ENCODE measurements at places on chromosomes 7 and 10.

- no peak for DNase-seq
Measured at GRCh38 chr7:22972207-22972606, 41.7 kb downstream of the HYCC1 start.

DNA sequence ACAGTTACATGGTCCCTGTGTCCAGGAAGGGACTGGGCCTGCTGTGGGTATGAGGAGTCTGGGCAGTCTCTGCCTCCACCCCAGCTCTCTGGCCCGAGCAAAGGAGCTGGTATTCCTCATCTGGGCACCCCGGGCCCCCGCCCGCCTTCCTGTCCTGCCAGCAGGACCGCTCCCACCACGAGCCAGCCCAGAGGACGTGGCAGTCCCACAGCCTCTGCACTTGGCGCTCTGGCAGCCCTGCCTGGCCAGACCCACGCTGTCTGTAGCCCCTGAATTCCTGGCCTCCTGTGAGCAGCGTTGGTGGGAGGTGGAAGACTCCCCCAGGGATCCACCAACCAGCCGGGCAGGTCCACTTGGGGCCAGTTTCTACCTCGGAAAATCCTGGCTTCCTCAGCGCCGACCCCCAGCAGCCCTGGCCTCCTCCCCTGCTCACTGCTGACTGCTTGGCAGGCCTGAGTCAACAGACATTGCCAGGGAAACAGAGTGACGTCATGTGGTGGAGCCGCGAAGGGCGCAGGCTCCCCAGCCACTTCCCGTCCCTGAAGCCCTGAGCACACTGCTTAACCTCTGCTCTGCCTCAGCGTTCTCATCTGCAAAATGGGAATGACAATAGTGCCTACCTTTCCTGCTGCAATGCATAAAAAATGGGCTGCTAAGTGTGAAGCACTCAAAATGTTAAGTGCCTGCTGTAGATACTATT lies 21.6 kb upstream of the LIMK1 start:
- DNase-seq: peak; percentile 28

GRCh38 chr7:90401989-90402388 lies 1.3 kb upstream of the CLDN12 start:
- no peak for DNase-seq

GRCh38 chr7:27590416-27590815 lies 72.3 kb downstream of the HIBADH start:
- DNase-seq: no peak

- DNase-seq: no peak
Measured at GRCh38 chr7:39609113-39609934, 14.0 kb upstream of the RALA start.

DNA sequence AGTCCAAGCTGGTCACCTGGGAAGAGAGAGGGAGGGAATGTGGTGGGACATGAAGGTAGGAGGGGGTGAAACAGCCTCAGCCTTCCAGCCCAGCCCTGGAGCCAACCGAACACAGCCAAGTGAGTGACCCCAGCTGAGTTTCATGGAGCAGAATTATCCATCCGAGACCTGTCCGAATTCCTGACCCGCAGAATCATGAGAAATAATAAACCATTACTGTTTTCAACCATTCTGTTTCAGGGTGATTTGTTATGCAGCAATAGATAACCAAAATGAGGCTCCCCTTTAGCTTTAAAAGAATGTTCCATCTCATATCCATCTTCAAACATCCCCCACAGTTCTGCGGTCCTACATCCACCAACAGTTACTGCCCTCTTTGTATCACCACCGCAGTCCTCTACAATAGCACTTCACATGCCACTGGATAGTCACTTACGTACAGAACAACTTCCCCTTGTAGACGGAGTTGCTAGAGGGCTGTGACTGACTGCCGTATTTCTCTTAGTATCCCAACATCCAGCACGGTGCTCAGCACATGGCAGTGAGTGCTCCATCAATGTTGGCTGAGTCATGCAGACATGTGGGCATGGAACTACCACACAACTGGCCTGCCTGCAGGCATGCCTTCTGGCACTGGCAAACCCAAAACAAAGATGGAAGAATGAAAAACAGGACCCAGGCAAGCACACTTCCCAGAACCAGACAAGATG lies 18.5 kb downstream of the KIAA1549 start:
- no peak for DNase-seq

GRCh38 chr10:124865676-124866075 lies 64.1 kb downstream of the ABRAXAS2 start:
- no peak for DNase-seq

- no peak for DNase-seq
Measured at GRCh38 chr7:141702047-141702567, at the start of gene DENND11. Gene DENND11 (minus strand): TSS chr7:141702166. CDS start chr7:141702153, 13 bp downstream.

- DNase-seq: no peak
Measured at GRCh38 chr7:140990193-140990962, 24.4 kb downstream of the MRPS33 start.

- DNase-seq: no peak
Measured at GRCh38 chr7:7335215-7335614, 152.9 kb downstream of the C1GALT1 start.

GRCh38 chr10:125201791-125202622 lies 41.6 kb upstream of the CTBP2 start:
- no peak for DNase-seq

DNA sequence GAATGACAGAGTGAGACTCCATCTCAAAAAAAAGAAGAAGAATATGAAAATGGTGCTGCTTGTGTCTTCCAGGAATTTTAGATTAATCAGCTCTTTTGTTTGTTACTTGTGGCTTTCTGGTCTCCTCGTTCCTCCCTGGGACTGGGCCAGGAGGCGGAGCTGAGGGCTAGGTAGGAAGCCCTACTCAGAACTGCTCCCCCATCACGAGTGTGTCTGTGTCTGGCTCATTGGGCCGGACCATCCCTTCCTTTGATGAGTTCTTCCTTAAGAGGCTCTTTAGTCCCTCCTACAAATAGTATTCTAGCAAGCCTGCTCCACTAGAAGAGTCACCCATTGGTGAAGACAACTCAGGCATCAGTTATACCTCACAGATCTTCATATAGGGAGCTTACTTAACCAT lies 56.8 kb upstream of the YAE1 start:
- no peak for DNase-seq

- no peak for DNase-seq
Measured at GRCh38 chr7:20560325-20561180, 54.9 kb upstream of the ABCB5 start.

DNA sequence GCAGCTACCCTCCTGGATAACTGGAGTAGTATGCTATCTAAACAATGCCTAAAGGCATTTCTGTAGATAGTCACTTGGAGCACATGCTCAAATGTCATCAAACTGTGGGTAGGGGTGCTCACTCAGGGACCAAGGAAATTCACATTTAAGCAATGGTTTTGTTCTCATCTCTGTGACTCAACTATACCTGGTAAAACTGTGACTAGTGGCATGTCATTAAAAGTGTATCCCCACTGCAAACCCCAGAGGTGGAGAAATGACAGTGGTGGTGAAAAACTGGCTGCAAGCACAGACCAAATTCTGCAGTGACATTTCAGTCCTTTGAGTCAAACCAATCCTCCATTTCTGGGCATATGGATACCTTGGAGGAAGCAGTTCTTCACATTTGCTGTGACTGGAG lies 134.2 kb upstream of the EFCAB10 start:
- no peak for DNase-seq

DNA sequence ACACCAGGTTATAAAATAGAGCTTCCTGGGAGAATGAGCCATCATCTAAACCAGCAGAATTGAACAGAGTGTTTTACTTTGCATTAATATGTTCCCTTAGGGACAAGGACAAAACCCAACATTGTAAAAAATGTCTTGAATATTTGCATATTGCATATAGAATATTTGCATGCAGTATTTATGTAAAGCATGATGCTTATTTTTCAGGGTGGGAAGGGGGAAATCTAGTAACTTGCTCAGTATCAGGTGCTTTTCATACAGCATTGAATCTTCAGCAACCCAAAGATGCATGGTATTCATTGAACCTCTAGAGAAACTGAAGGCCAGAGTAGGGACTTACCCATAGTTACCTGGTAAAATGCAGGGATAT lies 409.2 kb upstream of the ZMIZ1 start:
- DNase-seq: no peak

DNA sequence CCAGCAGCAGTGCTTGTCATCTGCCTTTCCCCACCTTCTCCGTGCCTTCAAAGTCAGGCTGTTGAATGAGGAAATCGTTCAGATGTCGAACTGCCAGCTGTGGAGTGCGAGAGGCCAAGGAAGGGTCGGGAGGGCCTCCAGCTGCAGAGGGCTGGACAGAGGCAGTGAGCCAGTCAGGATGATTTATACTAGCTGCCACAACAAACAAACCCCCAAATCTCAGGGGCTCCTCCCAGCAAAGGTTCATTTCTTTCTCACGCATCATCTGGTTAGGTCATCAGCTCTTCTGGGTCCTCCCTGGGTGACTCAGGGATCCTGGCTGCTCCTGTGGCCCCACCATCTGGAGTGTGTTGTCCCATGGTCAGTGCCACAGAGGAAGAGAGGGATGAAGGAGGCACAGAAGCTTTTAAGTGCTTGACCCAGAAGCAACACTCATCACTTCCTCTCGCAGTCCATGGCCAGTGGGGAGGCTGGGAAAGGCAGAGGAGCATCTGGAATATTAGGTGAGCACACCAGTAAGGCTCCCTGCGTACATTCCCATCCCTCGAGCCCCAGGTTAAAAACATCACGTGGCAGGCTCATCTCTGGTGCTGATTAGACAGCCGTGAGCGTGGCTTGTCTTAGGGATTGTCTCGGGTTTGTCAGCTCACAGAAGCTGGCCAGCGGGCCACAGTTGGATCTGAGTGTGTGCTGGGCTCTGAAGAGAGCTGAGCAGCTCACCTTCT lies 140.7 kb downstream of the RGS10 start:
- no peak for DNase-seq

DNA sequence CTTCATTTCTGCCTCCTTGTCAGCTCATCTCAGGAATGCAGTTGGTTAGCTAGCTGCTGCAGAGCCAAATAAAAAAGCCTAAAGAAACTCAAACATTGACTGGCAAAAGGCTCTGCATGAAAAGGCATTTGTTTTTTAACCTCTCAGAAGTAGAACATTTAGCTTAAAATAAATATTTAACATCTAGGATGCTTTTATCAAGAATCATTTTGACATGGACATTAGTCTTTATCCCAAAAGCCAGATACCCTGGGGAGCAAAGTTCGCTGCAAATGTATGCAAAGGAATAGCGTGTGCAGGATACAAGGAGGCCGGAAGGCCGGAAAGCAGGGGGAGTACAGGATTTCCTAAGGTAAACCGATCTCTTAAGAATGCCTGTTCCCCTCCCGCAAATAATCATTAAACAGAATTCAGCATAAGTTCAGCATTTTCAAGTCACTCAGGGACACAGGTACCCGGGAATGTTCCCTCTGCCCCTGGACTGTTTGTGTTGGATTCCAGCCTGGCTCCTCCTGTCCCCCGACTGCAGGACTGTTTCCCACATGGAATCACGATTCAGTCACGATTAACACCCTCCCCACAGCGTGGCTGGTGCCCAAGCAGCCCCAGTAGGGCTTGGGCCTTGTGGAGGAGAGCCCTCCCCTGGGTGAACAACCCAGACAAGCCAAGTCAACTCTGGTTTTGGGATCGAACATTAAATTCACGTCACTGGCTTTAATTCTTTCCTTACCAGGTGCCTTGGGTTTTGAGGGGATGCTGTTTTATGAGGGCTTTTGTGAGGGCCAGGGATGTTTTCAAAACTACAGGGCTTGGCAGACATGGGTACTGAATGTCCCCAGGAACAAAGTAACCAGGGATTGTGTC lies 97.8 kb downstream of the HIPK2 start:
- no peak for DNase-seq

DNA sequence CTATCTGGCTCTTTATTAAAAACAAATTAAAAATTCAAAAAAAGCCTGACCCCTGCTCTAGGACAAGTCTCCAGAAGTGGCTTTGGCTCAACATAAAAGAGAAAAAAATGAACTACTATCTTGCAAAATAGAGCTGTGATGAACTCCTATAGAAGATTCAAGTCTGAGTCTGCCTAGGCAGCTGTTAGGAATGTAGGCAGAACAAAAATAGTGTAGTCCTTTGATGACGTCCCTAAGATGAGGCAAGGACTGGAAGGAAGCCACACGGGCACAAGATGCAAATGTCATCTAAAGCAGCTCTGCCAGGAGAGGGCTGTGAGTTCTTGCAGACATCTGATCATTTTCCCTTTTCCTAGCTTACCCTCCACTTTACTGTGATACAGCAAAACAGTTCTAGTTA lies 20.5 kb downstream of the ASNS start:
- no peak for DNase-seq

DNA sequence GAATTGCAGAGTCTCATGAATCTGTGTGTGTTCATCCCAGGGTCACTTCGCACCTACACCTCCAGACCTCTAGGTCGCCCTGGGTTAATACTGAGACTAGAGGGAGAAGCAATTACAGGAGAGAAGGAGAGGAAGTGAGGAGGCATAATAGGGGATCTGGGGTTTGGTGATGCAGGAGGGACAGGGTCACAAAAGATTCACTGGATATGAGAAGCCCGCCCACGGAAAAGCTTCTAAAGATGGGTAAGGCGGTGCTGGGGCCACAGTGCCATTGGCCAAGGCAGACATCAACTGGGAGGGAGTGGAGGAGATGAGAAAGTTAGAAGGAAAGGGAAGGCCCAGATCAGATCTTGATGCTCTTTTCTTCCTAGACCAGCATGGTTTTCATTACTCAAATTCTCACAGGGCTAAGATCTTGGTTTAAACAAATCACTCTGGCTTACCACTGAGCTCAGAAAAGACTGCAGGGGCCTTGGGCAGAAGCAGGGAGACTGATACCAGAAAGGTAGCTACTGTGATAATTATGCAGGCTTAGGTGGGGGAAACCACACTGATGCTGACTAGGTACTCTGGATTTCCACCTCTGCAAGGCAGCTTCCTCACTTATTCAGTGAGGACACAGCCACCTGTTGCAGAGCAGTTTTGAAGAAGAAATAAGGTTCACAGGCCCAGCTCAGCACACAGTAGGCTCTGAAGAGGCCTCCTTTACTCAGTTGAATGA lies 17.4 kb upstream of the ZNF273 start:
- no peak for DNase-seq

- no peak for DNase-seq
Measured at GRCh38 chr10:24128066-24128730, 80.7 kb upstream of the KIAA1217 start.

DNA sequence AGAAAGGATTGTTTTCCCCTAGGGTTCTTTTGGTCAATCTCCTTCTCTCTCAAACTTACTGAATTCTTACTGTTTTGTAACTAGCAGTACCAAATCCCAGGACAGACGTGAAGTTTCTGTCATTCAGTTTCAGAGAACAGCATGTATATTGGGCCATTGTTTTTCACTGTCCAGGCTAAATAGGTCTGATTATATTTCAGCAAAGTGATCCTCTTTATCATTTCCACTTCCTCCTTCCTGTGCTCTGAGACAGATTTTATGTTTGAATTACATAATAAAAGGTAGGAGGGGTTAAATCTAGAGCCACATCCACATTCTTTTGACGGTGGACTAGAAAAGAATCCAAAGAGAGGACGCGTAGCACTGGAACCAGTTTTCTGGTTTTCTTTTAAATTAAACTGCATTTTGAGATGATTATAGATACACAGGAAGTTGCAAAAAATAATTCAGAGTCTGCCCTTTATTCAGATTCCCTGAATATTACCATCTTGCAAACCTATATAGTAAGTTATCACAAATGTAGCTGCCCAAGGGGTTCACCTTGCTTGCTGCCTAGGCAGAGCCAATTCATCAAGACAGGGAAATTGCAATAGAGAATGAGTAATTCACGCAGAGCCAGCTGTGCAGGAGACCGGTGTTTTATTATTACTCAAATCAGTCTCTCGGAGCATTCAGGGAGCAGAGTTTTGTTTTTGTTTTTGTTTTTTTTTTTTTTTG lies 40.1 kb downstream of the AKR1E2 start:
- DNase-seq: no peak

- no peak for DNase-seq
Measured at GRCh38 chr7:21377545-21377944, 50.3 kb upstream of the SP4 start.

GRCh38 chr10:104144931-104145330 lies 23.0 kb downstream of the SFR1 start:
- DNase-seq: no peak
